ENCODE measurements at places on chromosomes 12 and 14. TPM values are rescaled to one million over a fixed set of nuclear protein-coding genes. Genes with fewer than 3 reads are reported as not detected.

GRCh38 chr12:3315201-3315661, 175.8 kb upstream of the PRMT8 start:
- no peak for DNase-seq

DNA sequence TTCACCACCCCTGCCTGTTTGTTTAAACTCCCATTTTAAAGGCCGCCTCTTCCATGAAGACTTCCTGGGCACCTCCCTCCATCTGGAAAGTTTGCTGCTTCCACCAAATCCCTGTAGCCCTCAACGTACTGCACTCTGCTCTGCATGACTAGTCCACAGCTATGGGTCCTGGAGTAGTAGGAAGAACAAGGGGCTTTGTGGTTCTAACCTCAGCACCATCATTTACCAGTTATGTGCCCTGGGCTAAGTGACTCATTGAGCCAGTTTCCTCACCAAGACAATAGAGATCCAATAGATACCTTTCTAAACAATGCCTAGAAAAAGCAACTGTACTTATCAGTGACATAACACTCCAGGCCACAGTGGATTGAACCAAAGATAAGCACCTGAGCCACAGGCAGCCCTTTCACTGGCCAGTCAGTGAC, 8.5 kb upstream of the LTBP2 start:
- no peak for DNase-seq

- no peak for DNase-seq
Observed at GRCh38 chr12:52007982-52008510, 1.3 kb downstream of the TAMALIN start.

DNA sequence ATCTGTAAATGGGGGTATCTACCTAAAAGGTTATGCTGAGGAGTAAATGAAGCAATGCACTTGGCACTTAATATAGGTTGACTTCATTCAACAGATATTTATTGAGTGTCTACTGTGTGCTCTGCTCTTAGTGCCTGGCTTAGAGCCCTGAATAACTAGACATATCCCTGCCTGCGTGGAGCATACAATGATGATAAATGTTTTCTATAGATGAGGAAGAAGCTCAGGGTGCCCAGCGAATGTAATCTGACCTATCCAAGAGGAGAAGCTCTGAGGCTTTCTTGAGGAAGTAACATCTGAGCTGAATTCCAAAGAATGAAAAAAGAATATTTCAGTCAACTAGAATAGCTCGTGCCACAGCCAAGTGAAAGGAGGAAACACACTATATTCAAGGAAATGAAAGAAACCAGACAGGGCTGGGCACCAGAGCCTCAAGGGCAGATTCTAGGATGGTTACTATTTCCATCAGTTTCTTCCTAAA, 17.9 kb upstream of the HIGD1C start:
- no peak for DNase-seq

The JKAMP gene
- total RNA-seq = 22.3 TPM

The NRXN3 gene
- total RNA-seq = not detected

The CHST11 gene
- 51.5 TPM for total RNA-seq

DNA sequence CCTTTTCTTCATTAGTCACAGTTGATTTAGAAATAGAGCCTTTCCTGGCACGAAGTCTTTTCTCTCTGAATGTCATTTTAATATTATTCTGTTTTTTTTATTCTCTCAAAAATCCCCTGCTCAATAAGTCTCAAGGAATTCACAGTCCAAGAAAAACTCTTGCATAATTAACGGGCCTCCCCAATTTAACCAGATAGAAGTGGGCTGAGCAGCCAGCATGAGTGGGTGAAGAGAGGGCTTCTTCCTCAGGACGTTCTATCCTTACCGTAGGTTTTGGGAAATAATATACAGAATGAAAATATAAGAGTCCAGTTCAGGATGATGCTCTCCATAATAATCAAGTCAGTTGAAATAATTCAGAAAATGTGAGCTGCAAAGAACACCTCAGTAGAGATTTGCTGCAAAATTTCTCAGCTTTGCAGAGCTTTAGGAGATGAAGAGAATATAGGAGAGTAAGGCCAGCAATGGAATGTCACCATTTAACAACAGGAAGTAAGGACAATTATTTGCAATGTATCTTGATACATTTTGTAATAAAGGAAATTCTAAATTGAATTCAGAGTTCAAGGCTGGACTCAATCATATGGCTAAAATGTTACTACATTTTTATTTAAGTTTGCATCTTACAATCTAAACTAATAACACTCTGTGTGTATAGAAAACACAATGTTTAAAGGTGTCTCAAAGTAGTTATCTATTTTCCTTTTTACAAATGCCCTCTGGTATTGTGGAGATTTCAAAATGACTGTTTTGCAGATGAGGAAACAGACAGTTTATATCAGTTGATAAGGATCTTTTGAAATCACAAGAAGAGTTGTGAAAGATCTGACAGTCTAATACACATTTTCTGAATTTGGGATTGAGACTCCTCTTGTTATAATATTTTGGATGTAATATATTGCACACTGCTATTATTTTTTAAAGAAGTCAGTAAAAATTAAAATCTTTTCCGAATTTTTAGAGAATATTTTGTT, 1724.1 kb upstream of the SEL1L start:
- DNase-seq = no peak

The SERPINA3 gene
- total RNA-seq = not detected

DNA sequence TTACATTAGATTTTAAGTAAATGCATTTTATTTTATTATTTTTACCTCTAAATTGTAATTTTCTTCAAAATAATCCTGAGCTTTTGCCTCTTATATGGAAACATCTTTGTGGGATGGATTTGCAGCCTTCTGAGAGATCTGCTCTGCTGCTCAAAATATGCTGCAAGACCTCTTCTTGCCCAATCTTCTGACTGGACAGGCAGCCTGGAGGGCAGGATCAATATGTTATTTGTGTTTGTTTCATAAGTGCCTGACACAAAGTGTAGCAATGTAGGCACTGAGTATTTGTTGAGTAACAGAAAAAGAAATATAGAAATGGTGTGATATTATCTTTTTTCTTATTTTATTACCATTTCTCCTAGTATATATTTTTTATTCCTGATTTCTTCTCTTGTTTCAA, 1106.9 kb downstream of the TMTC2 start:
- DNase-seq = no peak

The BICD1 gene
- 20.5 TPM for total RNA-seq

GRCh38 chr14:30252783-30253674, 305.9 kb upstream of the G2E3 start:
- no peak for DNase-seq

GRCh38 chr12:31519511-31519910, 71.4 kb downstream of the DENND5B start:
- DNase-seq = no peak

GRCh38 chr12:127515941-127516340, 751.0 kb upstream of the TMEM132C start:
- no peak for DNase-seq

- no peak for DNase-seq
Observed at GRCh38 chr14:104571246-104571645, 8.3 kb upstream of the C14orf180 start.

- no peak for DNase-seq
Observed at GRCh38 chr14:77026166-77026929, 2.2 kb downstream of the IRF2BPL start.

- no peak for DNase-seq
Observed at GRCh38 chr12:76520348-76520747, 39.2 kb downstream of the OSBPL8 start.

DNA sequence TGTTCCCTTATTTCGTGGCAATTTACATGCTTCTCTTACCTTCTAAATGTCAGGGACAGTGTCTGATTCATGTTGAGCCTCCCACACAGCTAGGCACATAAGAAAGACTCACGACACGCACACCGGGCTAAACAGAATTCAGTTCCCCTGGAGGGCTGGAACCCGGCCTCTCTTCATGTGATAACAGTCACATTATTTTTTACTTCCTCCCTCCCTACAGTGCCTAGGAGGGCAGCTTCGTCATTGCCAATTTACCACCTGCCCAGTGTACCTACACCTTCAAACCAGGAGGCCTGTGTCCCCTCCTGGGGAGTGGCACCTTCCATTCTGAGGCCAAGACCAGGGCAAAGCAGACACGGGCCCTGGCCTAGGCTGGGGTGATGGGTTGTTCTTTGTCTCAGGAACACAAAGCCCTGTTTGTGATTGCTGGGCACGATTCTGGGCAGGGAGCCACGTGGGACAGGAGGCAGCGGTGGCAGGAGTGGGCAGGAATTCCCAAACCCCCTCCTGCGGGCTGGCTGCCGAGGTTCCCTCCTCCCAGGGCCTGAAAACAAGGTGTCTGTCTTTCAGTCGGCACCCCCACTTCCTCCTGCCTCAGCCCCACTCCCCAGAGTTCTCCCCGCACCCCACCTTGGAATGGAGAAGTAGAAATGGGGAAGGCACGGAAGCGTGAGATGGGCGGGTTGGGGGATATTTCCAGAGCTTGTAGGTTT, 6.8 kb upstream of the RASAL1 start:
- DNase-seq = no peak

DNA sequence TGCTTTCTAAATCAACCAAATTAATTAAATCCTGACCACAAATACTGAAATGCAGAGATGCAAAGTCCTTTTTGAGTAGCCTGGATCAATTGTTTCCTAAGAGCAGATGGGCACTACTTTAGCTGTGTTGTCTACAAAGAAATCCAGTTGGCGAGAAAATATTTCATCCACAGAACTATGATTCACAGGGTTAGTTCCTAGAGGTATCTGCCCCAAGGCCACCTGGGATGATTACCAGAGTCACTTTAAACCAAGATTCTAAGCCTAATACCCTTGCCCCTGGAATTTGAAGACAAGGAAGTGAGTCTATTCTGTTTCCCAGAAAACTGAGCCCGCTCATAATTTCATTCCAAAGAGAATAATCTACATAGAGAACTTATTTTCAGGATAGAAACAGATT, 198.4 kb downstream of the PPM1H start:
- DNase-seq = no peak

- DNase-seq = no peak
Observed at GRCh38 chr12:113096675-113097461, 38.7 kb downstream of the RASAL1 start.

GRCh38 chr14:77865455-77865854, 65.5 kb downstream of the ADCK1 start:
- DNase-seq = no peak

- no peak for DNase-seq
Observed at GRCh38 chr14:58108717-58109116, 43.3 kb downstream of the ARMH4 start.

DNA sequence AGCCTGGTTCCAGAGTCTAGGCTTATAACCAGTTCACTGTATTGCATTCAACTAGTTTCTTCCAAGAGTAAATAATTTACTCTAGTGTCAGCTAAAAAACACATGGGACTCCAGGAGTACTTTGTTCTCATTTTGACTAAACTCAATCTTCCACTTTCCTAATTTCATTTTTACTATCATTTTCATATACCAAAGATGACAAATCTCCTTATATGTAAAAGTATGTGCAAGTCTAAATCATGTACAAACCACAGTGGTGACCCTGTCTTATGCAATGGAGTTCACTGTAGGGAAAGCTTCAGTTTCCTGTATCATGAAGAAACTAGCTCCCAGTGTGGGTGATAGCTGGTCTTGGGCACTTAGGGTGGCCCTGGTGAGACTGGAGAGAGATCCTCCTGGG, 151.6 kb downstream of the HELB start:
- DNase-seq = no peak

The TMPRSS12 gene
- total RNA-seq = not detected

The PAH gene
- total RNA-seq = not detected

The CYP46A1 gene
- 0.07 TPM for total RNA-seq

- DNase-seq = no peak
Observed at GRCh38 chr12:104355630-104356029, 52.1 kb downstream of the EID3 start.

DNA sequence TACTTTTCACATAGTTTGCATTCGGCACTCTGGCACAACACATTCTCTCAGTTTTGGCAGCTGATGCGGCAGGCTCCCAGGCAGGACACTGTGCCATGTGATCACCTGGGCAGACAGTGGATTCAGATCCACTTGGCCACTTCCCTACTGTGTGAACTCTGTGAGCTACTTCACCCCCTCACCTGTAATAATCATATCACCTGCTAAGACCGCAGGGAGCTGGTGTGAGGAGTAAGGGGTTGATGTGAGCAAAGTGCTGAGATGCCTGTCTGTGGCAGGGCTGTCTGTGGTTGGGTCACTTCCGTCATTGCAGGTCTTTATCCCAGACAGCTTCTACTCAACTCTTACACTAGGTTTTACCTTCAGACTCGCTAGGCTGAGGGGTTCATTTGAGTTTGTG, 50.4 kb upstream of the AMN start:
- DNase-seq = peak; percentile 7

The PLEKHG7 gene
- total RNA-seq = not detected

DNA sequence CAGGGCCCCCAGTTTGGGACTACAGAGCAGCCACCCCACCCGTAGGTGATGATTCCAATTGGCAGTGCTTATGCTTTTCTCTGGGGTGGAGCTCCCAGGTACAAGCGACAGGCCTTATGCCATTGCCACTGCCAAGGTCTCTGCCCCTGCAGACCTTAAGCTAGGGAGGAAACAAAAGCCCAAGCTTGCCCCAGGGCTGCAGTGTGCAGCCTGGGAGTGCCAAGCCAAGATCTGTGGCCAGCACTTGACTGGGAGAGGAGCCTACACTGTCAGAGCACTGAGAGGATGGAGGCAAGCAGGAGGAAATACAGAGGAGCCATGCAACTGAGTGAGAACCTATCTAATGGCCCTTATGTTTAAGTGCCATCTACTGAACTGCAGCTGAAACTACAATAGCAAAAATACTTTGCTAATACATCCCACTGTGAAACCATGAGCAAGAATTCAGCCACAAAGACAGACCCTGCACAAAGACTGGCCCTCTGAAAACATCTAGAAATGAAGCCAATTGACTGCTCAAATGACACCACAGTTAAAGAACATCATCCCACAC, 17.7 kb upstream of the ASCL1 start:
- DNase-seq = no peak

The WNT1 gene
- total RNA-seq = not detected

The NKX2-8 gene
- not detected for total RNA-seq

The RERGL gene
- not detected for total RNA-seq

The PRR4 gene
- total RNA-seq = not detected

DNA sequence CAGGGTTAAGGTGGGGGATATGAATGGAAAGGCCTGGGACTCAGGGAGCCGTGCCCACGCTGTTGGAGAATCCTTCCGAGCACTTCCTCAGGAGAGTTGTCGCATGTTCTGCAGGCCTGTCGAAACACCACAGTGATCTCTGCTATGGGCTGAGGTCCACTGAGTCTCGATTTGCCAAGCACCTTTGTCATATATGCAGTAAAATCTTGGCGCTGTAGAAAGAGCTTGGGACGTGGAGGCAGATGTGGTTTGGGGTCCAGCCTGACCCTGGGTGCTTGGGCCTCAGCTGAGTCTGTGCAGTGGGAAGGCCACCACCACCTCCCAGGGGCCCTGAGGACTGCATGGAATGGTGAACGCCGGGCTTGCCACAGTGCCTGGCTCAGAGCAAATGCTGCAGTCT, 32.9 kb downstream of the C14orf132 start:
- no peak for DNase-seq

Measured in CD8-positive, alpha-beta memory T cell (primary cell).